ENCODE measurements at places on chromosomes 6 and 20. TPM values are rescaled to one million over a fixed set of nuclear protein-coding genes. Genes with fewer than 3 reads are reported as not detected.

The PGK2 gene
- not detected for total RNA-seq

The SMOC2 gene
- total RNA-seq: 0.47 TPM

The SNX21 gene
- 35.8 TPM for total RNA-seq

The DNAAF9 gene
- 3.0 TPM for total RNA-seq

The BANF2 gene
- not detected for total RNA-seq

The RPP40 gene
- 44.3 TPM for total RNA-seq

The ID4 gene
- total RNA-seq: 5.2 TPM

The SLCO4A1 gene
- total RNA-seq: 69.5 TPM

GRCh38 chr6:34743625-34744293, 13.5 kb upstream of the SNRPC start:
- no peak for DNase-seq

DNA sequence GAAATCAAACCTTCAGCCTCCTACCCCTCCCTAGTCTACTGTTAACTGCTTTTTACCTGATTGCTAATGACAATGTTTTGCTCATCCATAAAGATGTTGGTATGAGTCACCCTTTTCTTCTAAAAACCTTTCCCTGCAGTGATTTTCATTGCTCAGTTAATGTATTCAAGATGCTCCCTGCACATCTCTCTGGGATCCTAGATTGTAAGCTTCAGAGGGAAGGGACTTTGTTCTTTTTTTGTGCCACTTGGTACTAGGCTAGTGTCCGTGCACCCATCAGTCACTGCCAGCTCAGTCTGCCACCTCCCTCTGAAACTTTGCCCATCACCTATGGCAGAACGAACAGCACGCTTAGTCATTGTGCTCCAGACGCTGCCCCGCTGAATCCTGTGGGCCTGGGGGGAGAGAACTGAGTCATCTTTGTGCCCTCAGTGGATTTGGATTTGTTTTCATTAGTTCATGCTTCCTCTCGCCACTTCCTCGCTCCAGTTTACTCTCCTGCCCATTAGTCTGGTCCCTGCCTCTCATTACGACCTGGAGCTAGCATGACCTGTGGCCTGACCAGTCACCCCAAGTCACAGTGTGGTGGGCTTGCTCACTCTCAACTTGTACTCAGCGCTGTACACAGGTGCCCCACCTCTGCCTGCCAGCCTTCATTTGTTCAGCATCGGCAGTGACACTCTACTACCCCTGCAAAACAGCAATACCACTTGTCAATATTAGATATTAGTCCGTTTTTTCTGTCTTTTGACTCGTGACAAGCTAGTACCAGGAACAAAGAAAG, 78.0 kb upstream of the TMEM181 start:
- peak; percentile 98 for DNase-seq

- no peak for DNase-seq
These were observed 237.8 kb downstream of the SYNE1 start for GRCh38 chr6:152399399-152399798.

GRCh38 chr20:63941282-63942081, 14.7 kb downstream of the UCKL1 start:
- DNase-seq: no peak

DNA sequence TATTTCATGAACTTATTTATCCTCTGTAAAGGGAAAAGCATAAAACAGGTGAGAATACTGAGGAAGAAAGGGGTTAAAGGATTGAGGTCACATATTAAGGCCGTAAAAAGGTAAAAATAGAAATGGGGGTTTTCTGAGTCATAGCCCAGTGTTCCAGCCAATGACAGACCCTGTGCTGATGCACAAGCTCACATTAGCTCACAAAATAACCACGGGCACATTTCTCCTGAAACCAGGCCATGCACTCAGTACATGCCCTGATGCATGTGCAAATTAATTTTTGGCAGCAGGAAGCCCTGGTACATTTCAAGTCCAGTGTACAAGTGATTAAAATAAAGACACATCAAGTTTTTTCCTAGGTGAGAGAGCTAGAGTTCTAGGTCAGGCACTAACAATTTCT, 194.4 kb downstream of the TMEM200A start:
- DNase-seq: peak; percentile 74

- DNase-seq: no peak
These were observed 10.6 kb downstream of the PDYN start for GRCh38 chr20:1983301-1983700.

GRCh38 chr20:722822-723644, 45.3 kb downstream of the SLC52A3 start:
- DNase-seq: no peak

DNA sequence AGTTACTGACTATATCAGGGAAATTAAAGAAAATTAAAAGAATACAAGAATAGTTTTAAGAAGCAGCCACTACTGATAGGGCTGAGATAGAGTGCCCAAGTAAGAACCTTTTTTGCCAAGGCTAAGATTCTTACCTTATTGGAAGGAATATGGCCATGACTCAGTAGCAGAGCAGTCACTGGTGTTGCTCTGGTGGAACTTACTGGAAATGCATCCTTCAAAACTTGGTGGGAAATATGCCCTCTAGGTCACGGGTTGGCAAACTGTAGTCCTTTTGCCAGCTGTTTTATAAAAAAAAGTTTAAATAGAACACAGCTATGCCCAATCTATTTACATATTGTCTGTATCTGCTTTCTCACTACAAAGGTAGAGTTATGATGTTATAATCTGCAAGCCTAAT, 6.0 kb downstream of the HSF2 start:
- peak; percentile 47 for DNase-seq

DNA sequence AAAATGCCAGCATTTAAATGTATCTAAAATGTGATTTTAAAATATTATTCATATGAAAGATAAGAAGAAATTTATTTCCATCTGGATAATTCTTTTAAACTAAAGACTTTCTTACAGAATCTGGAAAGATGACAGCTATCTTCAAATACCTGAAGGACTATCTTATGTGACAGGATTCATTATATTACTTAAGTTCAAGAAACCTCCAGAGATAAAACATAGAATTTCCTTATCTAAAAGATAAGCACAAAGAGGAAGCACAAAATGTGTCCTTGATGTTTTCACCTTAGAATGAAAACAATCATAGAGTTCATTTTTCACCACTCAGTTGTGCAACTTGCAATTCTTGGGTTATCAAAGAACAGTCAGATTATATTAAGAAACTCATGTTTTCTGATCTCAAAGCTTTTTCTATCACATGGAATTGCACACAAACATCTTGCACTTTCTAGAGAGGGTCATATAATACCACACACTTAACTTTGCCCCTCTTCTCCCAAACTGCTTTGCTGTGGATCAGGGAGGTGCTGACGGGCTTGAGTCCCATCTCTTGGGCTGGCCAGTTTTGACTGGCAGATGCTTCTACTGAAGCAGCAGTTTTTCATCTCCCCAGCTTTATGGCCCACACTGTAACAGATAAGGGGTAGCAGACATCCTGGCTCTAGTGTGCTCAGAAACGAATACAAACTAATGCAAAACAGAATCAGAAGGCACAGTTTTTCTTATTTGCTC, 467.4 kb downstream of the CDC5L start:
- DNase-seq: no peak

GRCh38 chr6:70834520-70834919, 122.3 kb downstream of the B3GAT2 start:
- DNase-seq: no peak

DNA sequence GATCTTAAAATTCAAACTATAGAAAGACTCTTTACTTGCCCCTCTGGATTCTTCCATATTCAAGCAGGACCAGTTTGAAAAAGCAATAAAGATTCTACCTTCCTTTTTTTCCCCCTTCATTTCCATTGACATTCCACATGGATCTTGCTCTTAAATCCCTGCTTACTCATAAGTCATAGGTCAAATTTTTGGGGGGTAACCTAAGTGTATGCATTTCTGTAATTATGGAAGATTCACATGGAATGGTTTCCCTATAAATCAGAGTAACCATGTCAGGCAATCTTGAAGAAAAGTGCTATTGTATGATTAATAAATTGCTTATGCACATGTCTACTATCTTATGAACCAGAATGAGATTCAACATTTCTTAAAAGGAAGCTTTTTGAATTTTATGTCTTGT, 551.0 kb downstream of the HAO1 start:
- DNase-seq: no peak

- DNase-seq: no peak
These were observed 120.4 kb upstream of the ZNF184 start for GRCh38 chr6:27593200-27593818.

Data from M059J (cell line).